ENCODE measurements at places on chromosomes 13 and 19. TPM values are rescaled to one million over a fixed set of nuclear protein-coding genes. Genes with fewer than 3 reads are reported as not detected.

- DNase-seq: no peak
These were observed 4.6 kb downstream of the DAPK3 start for GRCh38 chr19:3966051-3967017.

The GMIP gene
- total RNA-seq: 21.3 TPM

The ZNF793 gene
- total RNA-seq: 2.3 TPM

DNA sequence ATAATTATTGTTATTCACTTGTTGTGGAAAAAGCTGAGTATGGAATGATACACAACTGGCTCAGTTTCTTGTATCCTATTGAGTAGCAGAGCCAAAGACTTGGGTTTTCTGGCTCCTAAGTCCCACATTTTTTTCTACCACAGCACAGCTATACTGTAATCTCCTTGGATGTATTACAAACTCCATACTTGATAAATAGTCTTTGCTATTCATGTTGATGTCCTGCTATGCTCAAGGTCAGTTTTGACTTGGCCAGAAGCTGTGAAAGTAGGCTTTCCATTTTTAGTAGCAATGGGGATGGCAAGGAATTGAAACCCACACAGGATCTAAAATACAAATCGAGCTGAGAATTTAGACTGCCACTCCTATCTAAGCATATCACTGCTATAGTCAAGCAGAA is 79.1 kb downstream of the B3GLCT start:
- no peak for DNase-seq

DNA sequence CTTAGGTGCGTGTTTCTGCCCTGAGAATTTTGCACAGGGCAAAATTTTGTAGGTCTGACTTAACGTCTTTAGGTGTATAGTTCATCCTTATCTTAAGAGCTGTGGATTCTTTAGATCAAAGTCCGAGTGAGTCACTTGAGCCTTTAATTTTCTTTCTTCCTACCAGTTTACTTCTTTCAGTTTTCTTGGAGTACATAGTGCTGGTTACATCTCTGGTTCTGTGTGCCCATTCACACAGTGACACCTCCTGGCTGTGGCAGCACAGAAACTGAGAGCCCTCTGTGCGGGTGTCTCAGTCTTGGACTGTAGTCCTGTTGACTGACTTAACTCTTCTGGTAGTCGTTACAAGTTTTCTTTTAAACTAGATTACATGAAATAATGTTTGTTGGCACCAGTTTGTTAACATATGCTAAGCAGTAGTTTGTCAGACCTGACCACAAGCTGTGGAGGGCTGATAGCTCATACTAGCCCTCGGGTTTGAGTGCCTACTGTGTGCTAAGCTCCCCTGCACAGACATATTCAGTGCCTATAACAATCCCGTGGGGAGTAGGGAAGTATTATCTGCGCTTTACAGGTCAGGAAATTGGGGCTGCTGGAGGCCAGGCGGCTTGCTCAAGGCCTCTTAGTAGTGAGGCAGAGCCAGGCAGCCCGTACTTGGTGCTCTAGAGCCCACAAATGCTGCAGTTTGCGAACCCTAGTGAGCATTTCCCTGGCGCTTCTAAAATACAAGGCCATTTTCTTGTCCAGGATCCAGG is 1.6 kb downstream of the GATAD2A start:
- no peak for DNase-seq

The TMEM205 gene
- 54.3 TPM for total RNA-seq

- DNase-seq: no peak
These were observed 48.3 kb downstream of the MAP4K1 start for GRCh38 chr19:38569368-38569983.

The LILRB1 gene
- 10.5 TPM for total RNA-seq

DNA sequence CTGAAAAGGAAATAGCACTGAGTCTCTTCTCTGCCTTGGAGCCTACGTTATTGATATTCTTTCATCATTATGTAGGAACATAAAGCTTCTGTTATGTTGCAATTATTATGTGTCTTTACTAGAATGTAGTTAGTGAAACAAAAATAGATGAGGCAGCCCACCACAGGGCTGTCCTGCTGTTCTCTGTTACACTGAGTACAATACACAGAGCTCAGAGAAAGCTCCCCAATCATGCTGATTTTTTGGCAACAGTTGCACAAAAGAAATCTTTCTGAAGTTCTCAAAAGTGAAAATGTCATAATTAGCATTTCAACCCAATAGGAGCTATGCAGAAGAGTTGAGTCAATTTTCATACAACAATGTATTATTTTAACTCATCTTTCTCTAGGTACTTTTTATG is 119.5 kb downstream of the EFNB2 start:
- no peak for DNase-seq

The ACP7 gene
- total RNA-seq: not detected

GRCh38 chr13:89738072-89738471 is 1609.4 kb upstream of the MIR17HG start:
- no peak for DNase-seq

- DNase-seq: no peak
These were observed 5.9 kb upstream of the CACNG7 start for GRCh38 chr19:53903055-53903680.

GRCh38 chr13:19618977-19619376 is 14.5 kb upstream of the MPHOSPH8 start:
- no peak for DNase-seq

DNA sequence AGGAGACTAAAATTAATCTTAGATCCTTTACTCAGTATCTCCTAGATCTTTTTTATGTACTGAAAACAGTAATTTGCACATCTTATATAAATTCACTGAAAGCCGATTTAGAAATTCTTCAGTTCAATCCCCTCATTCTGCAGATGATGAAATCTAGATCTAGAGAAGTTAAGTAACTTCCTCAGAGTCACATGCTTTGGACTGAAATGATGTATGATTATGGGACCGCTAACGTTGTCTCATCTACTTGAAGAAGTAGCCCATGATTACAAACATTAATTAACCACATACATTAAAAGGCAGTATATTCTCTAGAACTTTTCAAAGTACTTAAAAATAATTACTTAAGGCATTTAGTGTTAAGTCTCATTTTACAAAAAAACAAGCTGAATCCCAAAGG is 37.8 kb downstream of the ELF1 start:
- no peak for DNase-seq

DNA sequence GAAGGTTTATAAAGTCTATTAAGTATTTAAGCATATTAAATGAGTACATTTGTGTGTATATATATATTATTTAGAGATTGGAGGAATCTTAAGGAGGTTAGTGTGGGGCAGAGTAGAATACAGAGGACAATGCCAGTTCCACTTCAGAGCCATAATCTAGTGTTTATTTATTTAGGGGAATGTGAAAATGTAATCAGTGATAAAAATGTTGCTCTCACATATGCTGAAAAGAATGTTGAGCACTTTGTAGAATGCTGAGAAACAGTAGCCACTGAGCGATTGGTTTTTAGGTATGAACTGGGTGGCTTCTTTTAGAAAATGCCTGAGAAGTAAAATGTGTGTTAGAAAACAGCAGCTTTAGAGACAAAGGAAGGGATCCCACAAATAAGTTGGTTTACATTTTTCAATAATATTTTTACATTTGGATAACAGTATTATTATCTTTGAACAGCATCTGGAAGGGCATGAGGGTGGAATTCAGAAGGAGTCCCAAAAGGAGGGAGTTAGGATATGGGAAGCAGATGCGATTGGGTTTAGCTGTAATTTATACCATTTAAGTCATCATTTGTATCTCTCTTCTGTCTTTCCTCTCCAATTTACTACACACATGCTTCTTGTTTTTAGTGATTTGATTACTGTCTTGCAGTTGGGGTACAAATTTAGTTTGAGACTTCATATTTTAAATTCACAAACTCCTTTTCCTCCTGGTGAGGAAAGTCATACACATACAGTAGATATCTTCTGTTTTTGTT is 68.6 kb downstream of the NDFIP2 start:
- DNase-seq: no peak

GRCh38 chr13:48938308-48938943 is 37.3 kb upstream of the FNDC3A start:
- no peak for DNase-seq

The SHFL gene
- 29.3 TPM for total RNA-seq

- DNase-seq: no peak
These were observed 33.3 kb downstream of the IGFL2 start for GRCh38 chr19:46181388-46181779.

DNA sequence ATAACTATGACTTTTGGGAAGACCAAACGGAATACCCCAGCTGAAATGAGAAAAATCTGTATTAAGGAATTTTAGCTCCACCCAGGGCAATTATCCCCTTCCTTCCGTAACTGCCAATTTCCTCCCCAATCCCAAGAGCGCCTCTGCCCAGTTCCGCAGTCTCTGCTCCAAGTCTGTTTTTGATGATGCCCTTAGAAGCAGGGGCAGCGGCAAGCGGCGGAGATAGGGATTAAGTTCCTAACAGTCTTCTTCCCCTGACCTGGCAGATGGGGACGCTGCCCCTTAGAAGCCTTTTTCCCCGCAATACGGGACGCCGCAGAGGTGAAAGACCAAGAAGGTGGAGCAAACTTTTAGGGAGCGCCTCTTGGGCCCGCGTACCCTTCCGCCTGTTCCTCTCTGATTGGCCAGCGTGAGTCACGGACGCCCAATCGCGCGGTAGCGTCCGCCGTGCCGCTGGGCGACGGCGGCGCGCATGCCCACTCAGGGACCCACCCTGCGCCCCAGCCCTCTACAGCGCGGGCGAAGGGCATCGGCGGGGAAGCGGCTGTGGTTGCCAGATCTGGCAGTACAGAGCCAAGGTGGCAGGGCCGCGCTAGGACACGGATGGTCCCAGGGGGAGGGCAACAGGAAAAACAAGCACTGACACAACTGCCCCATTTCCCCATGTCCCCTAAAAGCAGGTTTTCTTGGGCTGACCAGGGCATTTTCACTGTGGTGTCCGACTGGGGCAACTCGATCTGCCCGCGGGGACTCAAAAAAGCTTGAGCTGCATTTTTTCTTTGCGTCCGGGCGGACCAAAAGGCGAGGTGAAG is 843 bp upstream of the TDRD3 start:
- peak; percentile 96 for DNase-seq

- no peak for DNase-seq
These were observed 512.1 kb downstream of the IRS2 start for GRCh38 chr13:109274188-109274821.

The SLC17A7 gene
- 2.3 TPM for total RNA-seq

The ZNF723 gene
- not detected for total RNA-seq

DNA sequence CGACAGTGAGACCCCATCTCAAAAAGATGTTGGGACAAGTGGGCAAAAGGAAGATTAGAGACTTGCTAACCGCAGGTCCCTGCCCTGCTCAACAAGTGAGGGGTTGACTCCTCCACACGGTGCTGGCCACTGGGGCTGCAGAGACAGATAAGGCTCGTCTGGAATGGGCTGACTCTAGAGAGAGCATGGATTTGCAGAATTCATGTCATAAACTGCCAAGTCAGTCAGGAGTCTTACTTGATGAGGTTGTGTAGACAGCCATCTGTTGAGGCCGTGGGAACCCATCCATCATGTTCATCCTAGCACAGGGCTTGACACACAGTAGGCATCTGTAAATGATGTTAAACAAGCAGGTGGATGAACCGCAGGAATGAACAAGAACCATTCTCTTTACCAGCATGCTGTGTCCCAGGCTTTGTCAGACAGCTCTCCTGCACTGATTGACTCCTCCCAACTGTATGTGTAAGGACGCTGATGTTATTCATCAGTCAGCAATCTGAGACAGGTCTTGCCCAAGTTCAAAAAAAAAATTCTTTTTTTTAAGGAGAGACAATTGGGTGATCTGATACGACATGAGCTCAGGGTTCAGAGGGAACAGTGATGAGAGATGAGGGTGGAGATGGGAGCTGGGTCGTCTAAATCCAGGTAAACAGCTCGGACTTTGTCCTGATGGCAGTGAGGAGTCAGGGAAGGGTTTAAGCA is 8.8 kb downstream of the PAF1 start:
- no peak for DNase-seq

DNA sequence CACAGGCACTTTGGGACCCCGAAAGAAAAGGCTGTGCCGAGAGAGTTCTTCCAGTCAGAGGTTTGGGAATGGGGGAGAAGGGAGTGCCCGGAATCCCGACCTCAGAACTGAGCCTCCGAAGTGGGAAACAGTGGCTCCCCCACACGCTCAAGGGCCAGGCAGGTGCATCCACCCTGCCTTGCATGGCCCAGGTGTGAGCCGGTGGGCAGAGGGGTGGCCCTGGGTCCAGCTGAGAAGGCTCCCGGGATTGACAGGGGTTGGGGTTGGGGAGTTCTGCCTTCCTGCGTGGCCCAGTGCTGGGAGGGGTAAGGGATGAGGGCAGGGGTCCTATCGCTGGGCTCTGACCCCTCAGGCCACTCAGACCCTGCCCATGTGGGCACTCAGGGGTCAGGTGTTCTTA is 163.5 kb upstream of the TUBA3C start:
- DNase-seq: no peak

GRCh38 chr19:32104153-32104849 is 241.1 kb upstream of the ZNF507 start:
- DNase-seq: no peak

The COL5A3 gene
- total RNA-seq: 30.2 TPM

DNA sequence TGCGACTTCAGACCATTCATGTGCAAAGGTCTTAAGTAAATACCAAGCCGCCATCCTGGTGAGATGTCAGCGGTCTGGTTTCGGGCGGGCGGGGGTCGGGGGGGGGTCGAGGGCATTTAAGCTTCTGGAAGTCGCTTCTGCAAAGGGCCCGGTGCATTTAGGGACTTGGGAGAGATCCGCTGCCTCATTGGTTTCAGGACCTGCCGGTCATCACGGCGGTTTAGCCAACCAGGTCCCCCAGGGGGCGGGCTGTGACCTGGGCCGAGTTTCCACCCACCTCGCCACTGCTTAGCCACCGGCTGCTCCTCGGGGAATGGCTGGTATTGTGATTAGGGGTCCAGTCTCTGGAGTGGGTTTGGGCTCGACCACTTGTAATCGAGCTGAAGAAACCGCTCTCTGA is 7.8 kb downstream of the ANKLE1 start:
- DNase-seq: no peak

DNA sequence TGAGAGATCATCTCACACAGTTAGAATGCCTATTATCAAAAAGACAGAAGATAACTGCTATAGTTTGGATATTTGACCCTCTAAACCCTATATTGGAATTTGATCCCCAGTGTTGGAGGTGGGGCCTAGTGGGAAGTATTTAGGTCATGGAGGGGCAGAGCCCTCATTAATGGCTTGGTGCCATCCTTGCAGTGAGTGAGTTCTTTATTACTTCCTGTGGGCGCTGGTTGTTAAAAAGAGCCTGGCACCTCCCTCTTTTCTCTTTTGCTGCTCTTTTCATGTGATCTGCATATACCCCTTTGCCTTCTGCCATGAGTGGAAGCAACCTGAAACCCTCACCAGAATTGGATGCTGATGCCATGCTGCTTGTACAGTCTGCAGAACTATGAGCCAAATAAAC is 66.8 kb downstream of the TDRD3 start:
- no peak for DNase-seq

DNA sequence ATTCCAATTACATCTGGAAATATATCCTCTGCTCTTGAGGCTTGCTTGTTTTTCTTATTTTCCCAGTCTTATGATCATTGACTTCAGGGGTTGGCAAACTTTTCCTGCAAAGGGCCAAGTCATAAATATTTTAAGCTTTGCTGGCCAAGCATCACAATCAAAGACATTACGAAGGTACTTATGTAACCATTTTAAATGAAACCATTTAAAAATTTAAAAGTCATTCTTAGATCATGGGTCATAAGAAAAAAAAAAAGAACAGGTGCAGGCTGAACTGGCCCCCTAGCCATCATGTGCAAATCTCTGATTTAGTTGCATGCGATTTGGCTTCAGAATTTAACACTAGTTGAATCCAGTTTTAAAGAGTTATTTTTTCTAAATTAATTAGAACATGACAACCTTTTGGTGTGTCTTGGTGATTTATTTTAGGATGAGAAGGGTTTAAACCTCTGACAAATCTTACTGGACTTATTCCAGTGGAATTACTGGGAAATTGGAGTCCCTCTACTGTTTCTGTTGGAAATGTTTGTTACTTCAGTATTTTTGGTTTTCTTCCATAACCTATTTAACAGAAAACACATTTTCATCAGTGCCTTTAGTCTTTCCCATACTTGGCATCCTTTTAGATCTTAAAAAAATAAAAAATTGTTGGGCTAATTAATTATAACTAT is 148.1 kb downstream of the NHLRC3 start:
- DNase-seq: no peak
